ENCODE measurements at places on chromosomes 16 and 17.

DNA sequence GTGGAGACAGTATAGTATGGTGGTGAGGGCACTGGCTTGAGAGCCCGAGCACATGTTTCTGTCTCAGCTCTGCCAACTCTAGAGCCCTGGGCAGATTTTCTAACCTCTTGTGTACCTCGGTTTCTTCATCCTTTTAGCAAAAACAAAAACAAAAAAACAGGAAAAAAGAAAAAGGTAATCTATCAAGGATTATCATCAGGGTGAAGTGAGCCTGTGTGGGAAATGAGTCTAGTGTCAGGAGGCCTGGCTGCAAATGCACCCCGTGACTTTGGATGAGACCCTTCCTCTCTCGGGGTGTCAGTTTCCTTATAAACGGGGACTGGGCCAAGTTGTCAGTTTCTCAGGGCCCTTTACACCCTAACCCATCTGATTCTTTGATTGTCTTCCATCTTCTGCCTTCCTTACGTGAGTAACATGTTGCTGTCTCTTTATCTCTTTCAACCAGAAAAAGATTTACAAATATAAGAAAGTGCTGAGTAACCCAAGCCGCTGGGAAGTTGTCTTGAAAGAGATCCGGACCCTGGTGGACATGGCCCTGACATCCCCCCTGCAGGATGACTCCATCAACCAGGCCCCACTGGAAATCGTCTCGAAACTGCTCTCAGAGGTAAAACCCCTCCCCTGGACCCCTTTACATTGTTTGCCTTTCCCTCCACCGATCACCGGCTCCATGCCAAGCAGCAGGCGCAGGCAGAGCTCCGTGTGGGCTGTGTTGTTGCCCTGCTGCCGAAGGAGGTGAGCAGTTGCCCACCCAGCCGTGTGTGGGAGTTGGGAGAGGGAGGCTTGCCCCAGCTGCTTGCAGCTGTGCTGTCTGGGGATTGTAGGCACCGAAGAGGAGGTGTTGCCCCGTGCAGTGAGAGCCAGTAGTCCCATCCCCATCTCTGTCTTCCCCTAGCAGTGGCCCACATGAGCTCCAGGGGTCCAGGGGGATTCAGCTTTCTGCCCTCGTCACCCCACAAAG, 127.1 kb upstream of the PLCG2 start:
- no peak for DNase-seq

DNA sequence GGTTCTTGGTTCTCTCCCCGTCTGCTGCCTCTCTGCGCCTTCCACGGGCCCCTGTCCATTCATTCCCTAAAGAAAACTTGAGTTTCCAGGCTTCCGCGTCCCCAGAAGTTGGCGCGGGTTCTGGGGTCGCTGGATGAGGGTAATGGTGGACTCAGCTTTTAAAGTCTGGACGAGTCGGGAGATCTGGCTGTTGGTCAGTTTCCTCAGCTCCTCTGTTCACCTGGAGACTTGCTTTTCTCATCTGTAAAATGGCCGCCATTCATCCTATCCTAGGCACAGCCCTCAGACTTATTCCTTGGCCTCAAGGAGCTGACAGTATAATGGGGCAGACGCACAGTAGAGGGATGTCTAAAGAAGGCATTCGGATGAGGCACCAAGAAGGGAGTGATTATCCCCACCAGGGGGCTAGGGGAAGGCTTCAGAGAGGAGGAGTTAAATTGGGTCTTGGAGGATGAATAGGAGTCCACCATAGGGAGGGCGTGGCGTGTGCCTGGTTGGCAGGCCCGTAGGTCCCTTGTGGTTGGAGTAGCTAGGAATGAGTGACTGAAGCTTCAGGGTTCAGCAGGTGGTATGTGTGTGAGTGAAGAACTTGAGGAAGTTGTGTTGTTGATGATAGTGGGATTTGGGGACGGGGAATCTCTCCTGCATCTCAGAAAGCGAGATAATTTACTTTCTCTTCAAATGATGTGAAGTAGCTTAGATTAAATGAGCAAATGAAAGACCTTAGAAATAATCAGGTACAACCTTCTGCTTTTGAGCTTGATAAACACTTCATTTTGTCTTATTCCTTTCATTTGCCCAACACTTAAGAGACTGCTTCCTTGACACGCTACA, 652 bp downstream of the VPS35L start:
- peak; percentile 4 for DNase-seq

DNA sequence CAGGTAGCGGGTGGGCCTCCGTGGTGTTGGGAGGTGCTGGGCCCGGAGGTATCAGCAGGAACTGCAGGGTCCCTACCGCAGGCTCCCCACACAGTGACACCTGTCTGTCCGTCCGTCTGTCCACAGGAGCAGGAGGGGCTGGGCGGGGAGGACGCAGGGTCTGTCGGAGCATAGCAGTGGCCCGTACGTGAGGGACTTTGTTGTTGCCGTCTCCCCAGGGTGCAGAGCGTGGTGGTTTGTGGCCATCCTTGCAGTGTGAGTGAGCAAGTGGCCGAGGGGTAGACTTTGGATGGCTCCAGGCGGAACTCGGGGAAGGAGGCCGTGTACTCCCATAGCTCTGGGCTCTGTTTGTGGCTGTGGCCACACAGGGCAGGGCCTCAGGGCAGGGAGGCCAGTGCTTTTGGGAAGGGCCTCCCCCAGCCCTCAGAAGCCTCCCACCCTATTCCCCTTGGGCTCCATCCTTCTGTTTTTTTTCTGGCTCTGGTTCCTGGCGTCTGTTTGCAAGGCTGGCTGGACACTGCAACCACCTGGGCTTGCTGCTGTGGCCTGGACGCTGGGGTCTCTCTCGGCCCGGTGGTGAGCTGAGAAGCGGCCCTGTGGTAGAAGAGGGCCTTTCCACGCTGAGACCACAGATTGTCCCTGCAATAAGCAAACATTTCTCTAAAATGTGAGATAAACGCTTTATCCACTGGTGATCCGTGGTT, 41.0 kb upstream of the ZNF750 start:
- no peak for DNase-seq

DNA sequence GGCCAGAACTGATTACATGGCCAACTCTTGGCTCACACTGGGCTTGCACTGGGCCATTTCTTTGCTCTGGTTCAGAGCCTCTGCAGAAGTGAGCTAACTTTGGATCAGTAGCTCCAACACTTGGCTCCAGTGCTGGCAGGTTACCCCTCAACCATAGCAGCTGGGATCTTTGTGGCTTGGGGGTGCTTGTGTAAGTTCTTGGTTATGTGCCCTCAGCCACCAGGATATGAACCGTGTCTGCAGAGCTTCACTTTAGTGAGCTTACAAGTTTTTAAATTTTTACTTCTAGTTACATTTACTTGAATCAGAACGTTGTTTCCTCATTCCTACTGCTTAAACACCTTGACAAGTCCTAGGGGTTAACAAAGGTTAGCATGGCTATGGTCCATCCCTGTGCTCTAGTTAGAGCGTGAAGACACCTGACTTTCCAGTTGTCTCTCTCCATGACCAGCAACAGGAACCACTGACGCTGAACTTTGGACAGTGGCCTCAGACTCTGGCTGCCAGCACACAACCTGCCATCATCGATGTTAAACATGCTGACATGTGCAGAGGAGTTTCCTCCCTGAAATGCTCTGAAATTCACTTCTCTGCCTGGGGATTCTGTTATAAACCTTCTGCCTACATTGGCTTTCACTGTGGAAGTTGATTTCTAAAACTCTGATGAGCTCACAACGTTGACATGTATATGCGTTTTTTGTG, 4.1 kb downstream of the PDF start:
- no peak for DNase-seq

DNA sequence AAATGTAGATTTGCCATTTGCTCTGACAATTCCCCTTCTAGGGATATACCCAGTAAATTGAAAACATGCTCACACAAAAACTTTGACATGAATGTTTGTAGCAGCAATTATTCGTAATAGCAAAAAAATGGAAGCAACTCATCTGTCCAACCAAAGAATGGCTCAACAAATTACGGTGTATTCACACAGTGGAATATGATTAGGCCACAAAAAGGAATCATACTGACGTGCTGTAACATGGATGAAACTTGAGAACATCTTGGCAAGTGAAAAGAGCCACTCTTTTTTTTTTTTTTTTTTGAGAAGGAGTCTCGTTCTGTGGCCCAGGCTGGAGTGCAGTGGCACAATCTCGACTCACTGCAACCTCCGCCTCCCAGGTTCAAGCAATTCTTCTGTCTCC, 24.1 kb upstream of the SPNS3 start:
- no peak for DNase-seq

- no peak for DNase-seq
Measured at GRCh38 chr17:19570544-19571062, 36.9 kb downstream of the SLC47A1 start.

GRCh38 chr17:49546546-49547535, 28.8 kb upstream of the NXPH3 start:
- DNase-seq = no peak

- no peak for DNase-seq
Measured at GRCh38 chr16:21684199-21684598, 20.4 kb downstream of the OTOA start.

GRCh38 chr17:1322480-1322879, 43.0 kb downstream of the TRARG1 start:
- DNase-seq = no peak

- no peak for DNase-seq
Measured at GRCh38 chr17:67208232-67208631, 36.8 kb downstream of the HELZ start.

GRCh38 chr17:47180337-47180736, 8.8 kb downstream of the CDC27 start:
- DNase-seq = no peak

DNA sequence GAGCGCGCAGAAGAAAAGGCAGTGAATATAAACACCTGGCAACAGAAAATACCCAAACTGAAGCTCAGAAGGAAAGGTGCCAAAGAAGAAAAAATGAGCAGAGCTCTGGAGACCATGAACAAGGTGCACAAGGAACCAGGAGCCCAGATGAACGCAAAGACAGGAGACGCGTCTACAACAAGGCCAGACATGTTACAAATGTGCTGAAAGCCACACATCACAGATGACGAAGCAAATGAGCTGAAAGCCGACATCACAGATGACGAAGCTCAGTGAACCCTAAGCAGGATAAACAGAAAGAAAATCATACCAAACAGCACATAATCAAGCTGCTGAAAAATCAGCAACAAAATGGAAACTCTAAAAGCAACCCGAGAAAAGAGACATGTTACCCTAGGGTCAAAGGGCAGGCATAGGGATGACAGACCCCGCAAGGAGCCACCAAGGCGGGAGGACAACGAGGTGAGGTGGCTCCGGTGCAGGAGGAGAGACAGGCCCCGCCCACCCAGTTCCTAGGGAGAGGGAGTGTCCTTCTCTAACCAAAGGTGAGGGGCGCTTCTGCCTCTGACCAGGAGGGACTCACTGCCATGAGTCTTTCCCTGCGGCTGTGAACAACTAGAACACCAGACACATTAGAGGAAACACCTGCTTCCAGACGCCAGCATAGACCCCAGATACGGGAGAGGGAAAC, 39.1 kb downstream of the CCDC57 start:
- DNase-seq = no peak

- DNase-seq = no peak
Measured at GRCh38 chr17:80675438-80676095, 130.9 kb downstream of the RPTOR start.

DNA sequence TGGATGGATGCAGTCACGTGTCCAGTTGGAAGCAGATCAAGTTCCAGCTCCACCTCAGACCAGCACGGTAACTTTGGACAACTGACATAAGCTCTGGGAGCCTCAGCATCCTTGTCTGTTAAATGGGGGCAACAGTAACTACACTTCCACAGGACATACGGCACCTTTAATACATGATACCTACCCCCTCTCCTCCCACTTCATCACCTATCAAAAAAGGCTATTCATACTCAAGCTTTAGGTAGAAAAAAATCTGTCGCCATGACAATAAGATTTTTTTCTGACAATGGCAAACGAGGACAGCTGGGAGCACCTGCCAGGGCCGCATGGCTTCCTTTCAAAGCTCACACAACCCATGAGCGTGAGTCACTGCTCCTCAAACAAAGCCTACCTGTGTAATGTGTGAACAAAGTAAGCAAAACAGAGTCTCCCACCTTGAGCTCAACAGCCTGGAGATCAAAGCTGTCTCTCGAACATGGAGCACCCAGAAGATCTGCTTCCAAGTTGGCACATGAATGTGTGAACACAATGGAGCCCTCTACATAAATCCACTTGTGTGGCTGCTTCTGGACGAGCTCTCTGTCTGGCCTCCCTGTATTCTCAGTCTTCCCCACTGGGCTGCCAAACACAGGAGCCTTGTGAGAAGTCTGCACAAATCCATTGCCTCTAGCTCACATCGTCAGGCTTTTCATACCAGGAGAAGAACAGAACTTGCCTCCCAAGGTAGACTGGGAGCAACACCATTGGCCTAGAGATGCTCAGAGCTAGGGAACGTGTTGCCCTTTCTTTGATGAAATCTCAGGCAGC, 459.7 kb downstream of the SOX9 start:
- no peak for DNase-seq

- DNase-seq = no peak
Measured at GRCh38 chr16:28859326-28859725, 4.3 kb upstream of the SH2B1 start.

- DNase-seq = peak; percentile 64
Measured at GRCh38 chr17:38415250-38416194, 12.7 kb upstream of the ARHGAP23 start.

- no peak for DNase-seq
Measured at GRCh38 chr16:85710732-85711131, 22.0 kb upstream of the GINS2 start.

GRCh38 chr16:84041881-84042280, 714 bp downstream of the SLC38A8 start:
- no peak for DNase-seq

- DNase-seq = no peak
Measured at GRCh38 chr17:6506679-6507231, 49.6 kb downstream of the PITPNM3 start.

DNA sequence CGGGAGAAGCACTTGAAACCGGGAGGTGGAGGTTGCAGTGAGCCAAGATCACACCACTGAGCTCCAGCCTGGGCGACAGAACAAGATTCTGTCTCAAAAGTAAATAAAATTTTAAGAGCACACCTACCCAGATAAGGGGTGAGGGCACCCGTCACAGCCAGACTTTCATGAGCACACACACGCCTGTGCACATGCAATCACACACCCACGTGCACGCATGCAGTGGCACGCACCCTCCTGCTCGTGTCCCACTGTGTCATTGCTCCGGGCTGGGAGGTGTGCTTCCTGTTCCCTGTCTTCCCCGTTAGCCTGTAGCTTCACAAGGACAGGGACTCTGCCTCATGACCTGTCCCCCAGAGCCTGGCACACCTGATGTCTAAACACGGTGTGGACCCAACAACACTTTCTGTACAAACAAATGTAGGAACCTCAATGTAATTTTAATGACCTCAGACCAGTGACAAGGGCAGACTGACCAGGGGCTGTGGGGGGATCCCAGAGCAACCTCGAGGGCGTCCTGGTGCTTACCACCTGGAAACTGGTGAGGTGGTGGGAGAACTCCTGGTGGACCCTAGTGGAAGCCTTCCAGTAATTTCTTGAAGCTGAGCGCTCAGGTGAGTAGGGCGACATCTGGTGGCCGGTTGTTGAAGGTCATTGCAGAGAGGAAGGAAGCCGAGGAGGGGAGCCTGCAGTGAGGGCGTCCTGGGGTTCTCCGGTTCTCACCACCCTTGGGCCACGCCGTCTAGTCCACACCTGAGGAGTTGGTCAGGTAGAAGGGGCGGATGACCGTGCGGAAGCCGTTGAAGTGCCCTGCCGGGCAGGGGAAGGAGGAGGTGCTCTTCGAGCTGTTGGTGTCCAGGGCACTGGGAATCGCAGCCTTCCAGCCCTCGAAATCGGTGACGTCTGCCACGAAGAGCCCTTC, 8.6 kb downstream of the LGALS3BP start:
- DNase-seq = peak; percentile 36
